NCI-H187 treated with DMSO at 0.1 percent for 48 hours (cell line): ENCODE measurements at places on chromosomes 7 and 10.

DNA sequence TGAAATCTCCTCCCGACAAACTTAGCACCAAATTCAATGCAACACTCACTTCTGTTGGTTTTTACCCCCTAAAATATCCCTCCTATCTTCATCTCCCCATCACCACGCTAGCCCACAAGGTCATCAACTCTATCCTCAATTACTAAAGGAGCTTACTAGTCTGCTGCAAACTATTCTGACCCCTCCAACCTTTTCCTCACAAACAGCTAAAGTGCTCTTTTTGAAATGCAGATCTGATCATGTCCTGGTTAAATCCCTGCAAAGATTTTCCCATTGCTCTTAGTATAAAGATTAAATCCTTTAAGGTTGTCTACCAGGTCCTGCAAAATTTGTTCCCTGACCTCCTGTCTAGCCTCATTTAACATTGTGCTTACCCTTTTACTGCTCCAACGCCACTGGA lies 8.6 kb downstream of the SGCE start:
- DNase-seq, result no peak

DNA sequence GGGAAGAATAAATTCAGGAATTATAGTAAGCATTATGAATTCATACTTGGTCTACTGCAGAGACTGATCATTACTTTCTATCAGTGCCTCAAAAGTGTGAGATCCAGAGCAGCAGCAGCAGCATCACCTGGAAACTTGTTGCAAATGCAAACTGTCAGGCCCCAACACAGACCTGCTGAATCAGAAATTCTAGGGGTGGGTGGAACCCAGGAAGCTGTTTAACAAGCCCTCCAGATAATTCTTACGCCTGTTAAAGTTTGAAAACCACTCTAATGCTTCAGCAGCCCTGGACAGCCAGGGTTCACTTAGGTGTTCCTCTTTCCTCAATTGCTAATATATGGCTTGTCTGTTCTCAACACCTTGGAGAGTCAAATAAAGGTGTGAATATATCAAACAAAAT lies 19.5 kb downstream of the CACUL1 start:
- no peak for DNase-seq

GRCh38 chr10:128979405-128979804 lies 487.6 kb upstream of the MGMT start:
- DNase-seq, result no peak

DNA sequence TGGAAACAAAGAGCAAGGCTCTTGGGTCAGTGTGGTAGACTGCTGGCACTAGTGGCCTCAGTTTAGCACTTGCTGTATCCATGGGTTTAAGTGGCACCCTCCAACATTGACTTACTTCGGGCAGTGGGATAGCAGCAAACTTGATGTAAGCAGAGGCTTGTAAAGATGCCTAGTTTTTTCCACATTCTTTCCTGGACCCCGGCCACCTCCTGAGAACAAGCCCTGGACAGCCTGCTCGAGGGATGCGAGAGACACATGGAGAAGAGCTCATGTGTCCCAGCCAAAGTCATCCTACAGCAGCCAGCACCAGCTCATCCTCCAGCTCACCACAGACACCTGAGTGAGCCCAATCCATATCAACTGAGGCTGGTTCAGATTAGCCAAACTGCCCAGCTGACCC lies 142.7 kb upstream of the PCBD1 start:
- no peak for DNase-seq

- no peak for DNase-seq
These were observed 98.6 kb downstream of the ARID5B start for GRCh38 chr10:62000037-62000603.

- no peak for DNase-seq
These were observed 47.9 kb downstream of the PWWP2B start for GRCh38 chr10:132444877-132445351.

GRCh38 chr7:50303335-50304128 lies 984 bp upstream of the IKZF1 start:
- no peak for DNase-seq

GRCh38 chr10:53754596-53755250 lies 982.1 kb upstream of the MBL2 start:
- DNase-seq, result no peak

GRCh38 chr7:24836084-24836483 lies 78.8 kb upstream of the GSDME start:
- no peak for DNase-seq

DNA sequence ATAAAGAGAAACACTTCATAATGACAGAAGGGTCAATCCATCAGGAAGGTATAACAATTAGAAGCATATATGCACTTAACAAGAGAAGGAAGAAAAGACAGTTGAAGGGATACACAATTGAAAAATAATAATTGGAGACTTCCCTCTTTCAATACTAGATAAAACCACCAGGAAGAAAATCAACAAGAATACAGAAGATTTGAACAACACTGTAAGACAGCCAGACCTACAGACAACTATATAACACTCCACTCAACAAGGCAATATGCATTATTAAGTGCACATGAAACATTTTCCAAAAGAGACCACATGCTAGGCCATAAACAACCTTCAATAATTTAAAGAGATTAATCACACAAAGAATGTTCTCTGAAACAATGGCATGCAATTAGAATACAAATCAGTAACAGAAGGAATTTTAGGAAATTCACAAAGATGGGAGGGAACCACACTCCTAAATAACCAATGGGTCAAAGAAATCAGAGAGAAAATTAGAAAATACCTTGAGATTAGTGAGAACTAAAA lies 35.1 kb downstream of the ZNF438 start:
- DNase-seq, result no peak
